ENCODE measurements at places on chromosomes 11 and 22.

GRCh38 chr22:37169947-37170688 is 17.9 kb downstream of the C1QTNF6 start:
- no peak for DNase-seq

DNA sequence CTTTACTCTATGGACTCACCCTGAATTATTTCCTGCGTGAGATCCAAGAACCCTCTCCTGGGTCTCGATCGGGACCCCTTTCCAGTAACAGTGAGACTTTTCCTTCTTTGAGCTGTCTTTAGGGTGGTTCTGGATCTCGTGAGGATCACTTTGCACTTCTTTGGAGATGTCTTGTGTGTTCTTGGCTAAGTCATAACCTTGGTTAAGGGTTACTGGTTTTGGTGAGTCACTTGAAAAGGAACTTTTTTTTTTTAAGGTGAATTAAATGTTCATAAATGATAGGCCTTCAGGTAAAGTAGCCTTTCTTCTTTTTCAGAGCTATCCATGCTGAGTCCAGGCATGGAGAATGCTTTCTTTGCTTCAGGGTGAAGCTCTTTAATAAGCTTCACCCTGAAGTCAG is 19.4 kb upstream of the GSTP1 start:
- DNase-seq: no peak

- DNase-seq: no peak
These were observed 25.7 kb upstream of the PRAME start for GRCh38 chr22:22584722-22585121.

- DNase-seq: no peak
These were observed 915 bp upstream of the SREBF2 start for GRCh38 chr22:41831828-41832552.

- DNase-seq: no peak
These were observed 305.2 kb downstream of the RAB38 start for GRCh38 chr11:87870086-87870485.

DNA sequence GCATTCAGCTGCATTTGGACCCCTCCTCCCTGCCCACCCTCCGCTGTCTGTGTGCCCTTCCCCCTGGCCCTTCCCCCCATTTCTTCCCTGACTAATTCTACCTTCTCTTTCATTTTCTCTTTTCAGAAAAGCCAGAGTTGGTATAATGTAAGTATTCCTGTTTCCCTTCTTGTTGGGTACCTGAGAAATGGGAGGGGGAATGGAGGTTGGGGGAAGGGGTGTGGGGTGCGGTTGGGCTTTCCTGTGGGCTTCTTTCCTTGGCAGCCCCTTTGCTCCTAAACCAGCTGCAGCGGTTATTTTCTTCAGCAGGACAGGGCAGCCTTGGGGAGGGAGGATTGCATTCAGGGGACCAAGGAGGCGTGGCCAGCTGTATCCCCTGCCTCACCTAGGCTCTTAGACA is 70.2 kb downstream of the SCN3B start:
- DNase-seq: no peak

DNA sequence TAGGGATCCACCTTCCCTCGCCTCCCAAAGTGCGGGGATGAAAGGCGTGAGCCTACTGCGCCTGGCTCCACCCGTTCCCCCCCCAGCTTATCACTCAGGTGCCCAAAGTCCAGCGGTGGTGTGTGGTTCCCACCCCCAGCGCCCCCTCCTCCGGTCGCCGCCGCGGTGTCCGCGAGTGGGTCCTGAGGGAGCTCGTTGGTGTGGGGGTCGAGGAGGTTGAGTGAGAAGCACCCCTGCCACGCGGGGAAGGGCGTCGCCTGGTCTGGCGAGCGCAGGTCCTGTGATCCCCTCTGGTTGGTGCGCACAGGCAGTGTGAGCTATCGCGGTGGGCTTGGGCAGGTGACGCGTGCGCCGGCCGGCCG is 3900.6 kb upstream of the OR11H1 start:
- DNase-seq: no peak

DNA sequence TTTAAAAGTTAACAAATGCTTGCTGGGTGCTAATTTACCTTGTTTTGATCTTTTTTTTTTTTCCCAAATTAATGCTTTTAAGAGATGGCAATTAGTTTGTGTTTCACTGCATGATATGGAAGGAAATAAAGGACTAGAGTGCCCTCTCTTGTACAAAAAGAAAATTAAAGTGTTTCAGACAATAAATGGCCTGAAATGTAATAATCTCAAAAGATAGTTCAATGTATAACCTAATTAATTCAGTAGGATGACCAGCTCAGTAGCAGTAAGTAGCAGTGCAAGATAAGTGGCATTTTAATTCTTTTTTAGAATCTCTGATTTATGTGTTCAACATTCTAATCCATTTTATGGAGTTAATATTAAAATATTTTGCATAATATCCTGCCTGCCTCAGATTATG is 39.9 kb upstream of the MYO18B start:
- DNase-seq: no peak

GRCh38 chr11:134124660-134125451 is 56.0 kb downstream of the JAM3 start:
- DNase-seq: no peak

DNA sequence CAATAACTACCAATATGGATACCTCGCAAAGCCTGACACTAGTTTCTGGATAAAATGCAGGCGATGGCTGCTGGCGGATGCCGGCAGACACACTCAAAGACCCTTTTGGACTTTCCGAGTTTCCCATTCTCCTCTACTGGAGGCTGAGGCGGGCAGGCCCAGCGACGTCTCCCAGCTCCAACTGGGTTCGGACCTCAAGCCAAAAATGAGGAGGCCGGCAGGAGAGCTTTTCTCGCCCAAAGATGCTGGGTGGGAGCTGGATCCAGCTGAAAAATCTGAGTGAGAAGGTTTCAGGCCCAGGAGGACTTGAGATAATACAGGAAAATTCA is 428 bp upstream of the FEZ1 start:
- no peak for DNase-seq

DNA sequence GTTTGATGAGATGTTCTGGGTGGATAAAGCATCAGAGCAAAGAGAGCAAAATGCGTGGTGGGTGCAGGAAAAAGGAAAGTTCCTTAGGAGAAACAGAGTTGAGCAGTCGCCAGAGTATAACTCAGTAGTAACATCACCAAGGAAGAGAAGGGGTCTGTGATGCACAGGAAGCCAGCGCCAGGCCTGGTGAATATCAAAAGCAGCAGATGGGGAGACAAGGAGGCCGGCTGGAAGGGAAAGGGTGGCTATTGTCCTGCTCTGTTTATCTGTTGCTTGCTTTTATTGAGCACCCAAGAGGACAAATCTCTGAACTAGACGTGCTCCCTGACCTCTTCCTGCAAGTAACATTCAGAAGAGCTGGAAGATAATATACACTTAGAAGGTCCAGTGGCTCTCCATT is 52.7 kb upstream of the GRAMD1B start:
- no peak for DNase-seq

- DNase-seq: no peak
These were observed 73.6 kb downstream of the MICAL3 start for GRCh38 chr22:17950651-17951214.

DNA sequence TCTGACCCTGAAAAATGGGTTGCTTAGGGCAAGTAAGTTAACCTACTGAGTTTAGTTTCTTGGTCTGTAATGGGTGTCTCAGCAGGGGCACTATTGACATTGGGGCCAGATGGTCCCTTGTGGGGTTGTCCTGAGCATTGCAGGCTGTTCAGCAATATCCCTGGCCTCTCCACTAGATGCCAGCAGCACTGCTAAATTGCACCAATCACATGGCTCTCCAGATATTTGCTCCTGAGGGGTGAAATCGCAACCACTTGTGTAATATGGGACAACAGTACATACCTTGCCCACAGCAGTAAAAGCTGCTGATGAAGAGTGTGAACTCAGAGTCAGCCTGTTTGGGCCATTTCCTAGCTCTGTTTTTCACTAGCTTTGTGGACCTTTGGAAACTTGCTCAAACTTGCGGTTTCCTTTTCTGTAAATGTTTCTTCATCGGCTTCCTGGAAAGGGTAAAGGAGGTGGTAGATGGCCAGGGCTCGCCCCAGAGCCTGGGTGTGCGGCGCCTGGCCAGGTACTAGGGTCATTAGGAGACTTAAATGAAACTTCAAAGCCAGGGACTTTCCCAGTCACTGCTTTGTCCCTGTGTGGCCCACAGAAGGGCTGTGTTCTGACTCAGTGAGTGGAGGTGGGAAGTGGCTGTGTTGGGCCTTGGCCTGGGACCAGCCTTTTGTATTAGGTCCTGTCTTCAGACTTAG is 13.0 kb downstream of the NCF4 start:
- DNase-seq: no peak

DNA sequence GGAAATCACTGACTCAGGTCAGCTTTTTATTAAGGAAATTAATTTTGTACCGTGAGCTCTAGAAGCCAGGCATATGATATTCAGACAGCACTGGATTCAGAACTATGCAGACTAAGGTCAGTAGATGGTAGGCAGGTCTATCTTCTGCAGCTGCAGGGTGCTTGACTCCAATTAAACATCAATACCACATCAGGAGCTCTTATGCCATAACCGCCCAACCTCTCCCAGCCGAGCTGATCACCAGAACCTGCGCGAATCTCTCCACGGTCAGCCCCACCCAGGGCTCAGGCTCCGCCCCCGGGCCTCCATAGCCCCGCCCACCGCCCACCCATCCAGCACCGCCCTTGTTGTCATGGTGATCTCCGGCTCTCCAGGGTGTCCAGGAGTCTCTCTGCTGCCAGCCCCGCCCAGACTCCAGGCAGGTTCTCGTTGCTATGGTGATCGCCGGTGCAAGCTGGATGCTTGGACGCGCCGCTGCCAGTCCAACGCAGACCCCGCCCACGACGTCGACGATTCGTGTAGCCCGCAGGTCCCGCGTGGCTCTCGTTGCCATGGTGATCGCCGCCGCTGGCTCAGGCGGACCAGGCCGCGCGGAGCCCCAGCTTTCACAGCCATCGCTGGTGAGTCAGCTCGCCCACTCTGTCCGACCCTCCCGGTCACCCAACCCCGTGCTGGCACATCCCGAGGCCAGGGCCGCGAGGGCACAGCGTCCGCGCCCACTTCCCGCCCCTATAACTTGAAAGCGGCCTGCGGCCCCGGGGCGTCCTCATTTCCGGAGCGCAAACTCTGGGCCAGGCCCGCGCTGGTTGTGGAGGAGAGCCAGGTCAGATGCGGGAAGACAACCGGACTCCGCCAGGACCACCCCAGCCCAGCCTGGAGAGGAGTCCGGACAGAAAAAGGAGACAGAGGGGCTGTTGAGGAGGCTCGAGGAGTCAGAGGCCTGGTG is at the start of gene RAB36:
Gene RAB36, plus strand, starts transcription at position 546 of the 946 bp plus-strand sequence. CDS start 1,140 bp downstream, outside the sequence.
- peak; percentile 94 for DNase-seq

- DNase-seq: no peak
These were observed 860.1 kb downstream of the TBC1D22A start for GRCh38 chr22:47622541-47622940.

Data from iPS DF 19.7 (cell line).